ENCODE measurements at places on chromosomes 3 and 15. TPM values are rescaled to one million over a fixed set of nuclear protein-coding genes. Genes with fewer than 3 reads are reported as not detected.

DNA sequence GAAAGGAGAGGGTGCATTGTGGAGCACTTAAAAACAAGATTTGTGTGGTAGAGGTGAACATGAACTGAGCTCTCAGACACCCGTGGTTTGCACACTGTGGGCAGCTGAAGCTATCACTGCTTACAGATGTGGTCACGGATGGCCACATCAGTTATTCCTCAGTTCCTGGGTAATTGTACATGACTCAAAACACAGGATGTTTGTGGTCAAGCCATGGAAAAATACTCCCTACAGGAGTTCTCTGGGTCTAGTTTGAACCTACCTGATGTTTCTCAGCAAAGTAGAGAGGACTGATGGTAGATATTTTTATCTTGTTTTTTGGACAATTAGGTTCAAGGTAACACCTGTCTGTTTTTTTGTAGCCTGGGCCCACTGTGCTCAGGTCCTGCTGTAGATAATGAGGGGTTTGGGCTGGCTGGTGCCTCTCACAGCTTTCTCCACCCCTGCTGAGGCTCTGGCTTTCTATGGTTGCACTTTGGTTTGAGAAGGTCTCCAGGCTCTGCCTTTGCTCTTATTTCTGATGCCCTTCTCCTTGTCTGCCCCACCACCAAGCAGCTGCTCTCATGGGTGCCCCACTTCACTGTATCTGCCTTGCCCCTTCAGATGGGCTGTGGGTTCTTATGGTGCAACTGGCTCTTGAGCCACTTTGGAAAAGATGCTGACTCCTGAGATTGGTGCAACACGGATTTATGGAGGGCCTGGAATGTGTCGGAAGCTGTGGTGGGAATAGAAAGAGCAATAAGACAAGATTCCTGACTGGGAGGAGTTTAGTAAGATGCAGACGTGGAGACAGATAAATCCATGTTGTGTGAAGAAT is 40.1 kb downstream of the CDCP1 start:
- H3K4me1 ChIP-seq: peaks cover 65% of the 10 kb centered on the region
- H3K4me3 ChIP-seq: peak overlapping the region; percentile 0
- peaks cover 6% of the 10 kb centered on the region for H3K36me3 ChIP-seq
- peak; percentile 83 for DNase-seq
- peaks cover 43% of the 10 kb centered on the region for H3K27me3 ChIP-seq
- peak overlapping the region; percentile 62 for H3K27ac ChIP-seq

GRCh38 chr15:61938249-61938648 is 122.0 kb downstream of the VPS13C start:
- peaks cover 1% of the 10 kb centered on the region for H3K4me1 ChIP-seq
- no peaks in the 10 kb centered on the region for H3K27me3 ChIP-seq
- H3K36me3 ChIP-seq: peaks cover 9% of the 10 kb centered on the region
- no peak for DNase-seq
- H3K27ac ChIP-seq: no peak overlapping the region
- no peak overlapping the region for H3K4me3 ChIP-seq

Gene CORO2B
- not detected for total RNA-seq

- H3K4me1 ChIP-seq: peaks cover 10% of the 10 kb centered on the region
- peak within 1 kb of the TSS; percentile 60 for H3K27ac ChIP-seq
- H3K36me3 ChIP-seq: peaks cover 7% of the 10 kb centered on the region
- peak within 1 kb of the TSS; percentile 75 for H3K4me3 ChIP-seq
Observed at GRCh38 chr3:9769426-9770275, at the start of gene CAMK1. CAMK1 (minus strand) TSS chr3:9769947; CDS start chr3:9767749, 2,198 bp downstream.

Gene CCDC39
- total RNA-seq: not detected

GRCh38 chr3:169558371-169558770 is 105.1 kb downstream of the MECOM start:
- no peak for DNase-seq
- H3K4me1 ChIP-seq: no peaks in the 10 kb centered on the region
- H3K4me3 ChIP-seq: no peak overlapping the region
- H3K27me3 ChIP-seq: peaks cover 3% of the 10 kb centered on the region
- H3K36me3 ChIP-seq: no peaks in the 10 kb centered on the region

GRCh38 chr3:101377796-101378195 is 57.4 kb upstream of the IMPG2 start:
- H3K27me3 ChIP-seq: no peaks in the 10 kb centered on the region
- H3K36me3 ChIP-seq: peaks cover 29% of the 10 kb centered on the region
- H3K4me1 ChIP-seq: peaks cover 50% of the 10 kb centered on the region
- no peak overlapping the region for H3K4me3 ChIP-seq

GRCh38 chr3:42686832-42687650 is 1.7 kb downstream of the KLHL40 start:
- no peak overlapping the region for H3K4me3 ChIP-seq
- H3K27me3 ChIP-seq: peaks cover 23% of the 10 kb centered on the region
- DNase-seq: no peak

Gene SLC15A2
- total RNA-seq: 0.74 TPM

Gene RLBP1
- not detected for total RNA-seq

All from activated naive CD8-positive, alpha-beta T cell treated with anti-CD3 and anti-CD28 coated beads for 36 hours (primary cell).